ENCODE measurements at places on chromosomes 2 and 18.

- no peak for DNase-seq
Measured at GRCh38 chr18:58067601-58068000, 23.6 kb downstream of the NEDD4L start.

GRCh38 chr2:40256649-40257048 is 195.2 kb downstream of the SLC8A1 start:
- DNase-seq, result no peak

- DNase-seq, result no peak
Measured at GRCh38 chr2:157359628-157360027, 34.0 kb upstream of the ERMN start.

DNA sequence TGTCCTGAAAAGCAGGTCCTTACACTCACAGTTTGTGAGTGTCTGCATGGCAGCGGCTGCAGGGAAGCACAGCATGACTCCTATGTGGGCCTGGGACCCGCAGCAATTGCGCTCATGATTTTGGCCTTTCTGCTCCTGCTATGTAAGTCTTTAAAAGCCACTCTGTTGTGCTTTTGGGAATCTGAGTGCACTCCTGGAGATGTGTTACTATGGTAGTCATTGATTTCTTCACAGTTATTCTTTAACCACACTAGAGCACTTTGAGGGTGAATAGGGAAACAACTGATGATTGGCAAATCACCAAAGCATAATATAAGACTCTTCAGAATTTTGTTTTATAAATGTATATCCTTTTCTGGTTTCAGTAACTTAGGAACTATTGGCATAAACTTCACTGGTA is 40.9 kb downstream of the DSG2 start:
- no peak for DNase-seq

GRCh38 chr2:217593732-217594131 is 409.1 kb downstream of the TNS1 start:
- no peak for DNase-seq

- DNase-seq, result no peak
Measured at GRCh38 chr2:157923598-157924217, 47.6 kb upstream of the ACVR1 start.

GRCh38 chr18:44245019-44245418 is 435.7 kb upstream of the SETBP1 start:
- no peak for DNase-seq

GRCh38 chr2:178899656-178900055 is 92.4 kb upstream of the TTN start:
- DNase-seq, result no peak

DNA sequence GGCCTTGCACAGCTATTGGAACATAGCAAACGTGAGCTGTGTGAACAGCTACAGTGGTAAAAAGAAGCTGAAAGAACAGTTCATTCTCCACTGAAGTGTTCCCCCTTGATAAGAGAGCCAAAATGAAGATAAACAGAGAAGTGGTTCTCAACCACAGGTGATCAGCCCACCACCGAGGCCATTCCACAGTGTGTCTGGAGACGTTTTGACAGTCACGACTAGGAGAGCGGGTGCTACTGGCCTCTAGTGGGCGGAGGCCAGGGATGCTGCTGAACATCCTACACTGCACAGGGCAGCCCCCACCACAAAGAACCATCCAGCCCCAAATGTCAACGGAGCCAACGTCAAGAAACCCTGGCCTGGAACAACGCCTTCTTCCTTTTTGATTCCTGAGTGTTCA is 38.4 kb downstream of the ADCY3 start:
- DNase-seq, result no peak

GRCh38 chr2:73926493-73927327 is at the start of gene DGUOK:
Gene DGUOK, plus strand, starts transcription at chr2:73926880. Its CDS starts 31 bp downstream, at chr2:73926911.
- peak; percentile 98 for DNase-seq

GRCh38 chr2:143347271-143347695 is 218.1 kb downstream of the ARHGAP15 start:
- no peak for DNase-seq

GRCh38 chr18:43001821-43002220 is 113.7 kb downstream of the RIT2 start:
- DNase-seq, result no peak

DNA sequence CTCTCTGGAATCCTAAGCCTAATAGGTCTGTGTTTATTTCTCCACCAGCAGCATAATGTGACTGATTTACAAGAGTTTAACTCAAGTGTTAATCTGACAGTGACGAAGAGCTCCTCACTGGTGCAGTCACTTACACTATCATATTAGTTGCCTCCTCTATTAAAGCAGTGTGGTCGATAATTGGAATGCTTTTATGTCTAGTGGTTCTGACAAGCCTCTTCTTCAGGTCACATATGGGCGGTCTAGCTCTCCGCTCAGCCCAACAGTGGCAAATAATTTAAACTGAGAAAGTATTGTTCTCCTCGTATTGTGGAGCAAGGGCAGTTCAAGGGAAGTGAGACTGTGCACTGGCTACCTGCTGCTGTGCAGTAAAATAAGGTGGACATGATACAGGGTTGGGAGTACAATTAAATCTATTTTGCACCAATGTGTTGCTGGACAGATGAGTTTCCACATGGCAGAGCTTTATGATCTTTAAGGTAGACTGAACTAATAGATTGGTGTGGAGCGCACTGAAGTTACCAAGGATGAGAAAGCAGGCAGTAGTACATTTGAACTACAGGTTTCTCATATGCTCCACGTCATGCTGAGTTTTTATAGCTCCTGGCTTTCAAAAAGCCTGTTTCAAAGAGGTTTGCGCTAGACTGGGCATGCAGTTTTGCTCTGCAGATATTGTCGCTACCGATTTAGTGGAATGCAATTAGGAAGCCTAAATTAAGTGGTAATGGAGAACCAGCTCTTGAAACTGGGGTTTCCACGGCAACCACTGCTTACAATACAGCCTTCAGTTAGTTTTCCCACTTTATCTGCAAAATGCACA is 151.7 kb upstream of the POU3F3 start:
- DNase-seq, result no peak

DNA sequence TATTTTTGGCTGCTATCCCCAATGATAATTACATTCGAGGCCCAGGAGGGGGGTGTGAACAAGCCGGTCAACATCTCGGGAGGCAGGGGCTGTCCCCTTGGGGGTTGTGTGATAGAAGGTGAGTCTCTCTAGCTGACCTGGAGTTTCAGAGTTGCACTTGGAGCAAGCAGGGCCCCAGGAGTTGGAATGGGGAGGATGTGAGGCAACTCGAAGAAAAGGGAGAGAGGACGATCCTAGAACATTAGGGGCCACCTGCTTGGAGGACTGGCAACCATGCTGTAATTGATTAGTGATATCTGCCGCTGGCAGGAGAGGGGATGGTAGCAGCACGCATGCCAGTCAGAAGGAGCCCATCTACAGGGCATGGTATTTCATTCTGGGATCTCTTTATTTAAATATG is 122.6 kb downstream of the CTIF start:
- DNase-seq, result no peak

- DNase-seq, result no peak
Measured at GRCh38 chr2:31556940-31557339, 23.8 kb downstream of the SRD5A2 start.

DNA sequence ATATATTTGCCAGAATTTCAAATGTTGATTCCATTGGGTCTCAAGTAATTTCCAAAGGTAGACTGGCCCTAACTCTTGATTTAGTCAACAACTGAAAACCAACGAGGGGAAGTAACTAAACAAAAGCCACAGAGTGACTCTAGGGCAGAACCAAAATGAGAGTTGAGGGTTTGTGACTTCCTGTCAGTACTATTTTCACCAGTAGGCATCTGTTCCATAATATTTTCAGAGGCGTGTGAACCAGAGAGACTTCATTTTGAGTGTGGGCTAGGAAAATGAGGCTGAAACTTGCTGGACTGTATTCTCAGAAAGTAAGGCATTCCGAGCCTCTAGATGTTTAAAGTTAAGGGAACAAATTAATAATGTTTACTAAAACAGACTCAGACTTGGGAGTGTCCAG is 70.6 kb downstream of the GDF7 start:
- DNase-seq, result no peak

- no peak for DNase-seq
Measured at GRCh38 chr2:59223742-59224141, 982.6 kb upstream of the FANCL start.

GRCh38 chr2:122634256-122634655 is 878.8 kb downstream of the TSN start:
- no peak for DNase-seq

DNA sequence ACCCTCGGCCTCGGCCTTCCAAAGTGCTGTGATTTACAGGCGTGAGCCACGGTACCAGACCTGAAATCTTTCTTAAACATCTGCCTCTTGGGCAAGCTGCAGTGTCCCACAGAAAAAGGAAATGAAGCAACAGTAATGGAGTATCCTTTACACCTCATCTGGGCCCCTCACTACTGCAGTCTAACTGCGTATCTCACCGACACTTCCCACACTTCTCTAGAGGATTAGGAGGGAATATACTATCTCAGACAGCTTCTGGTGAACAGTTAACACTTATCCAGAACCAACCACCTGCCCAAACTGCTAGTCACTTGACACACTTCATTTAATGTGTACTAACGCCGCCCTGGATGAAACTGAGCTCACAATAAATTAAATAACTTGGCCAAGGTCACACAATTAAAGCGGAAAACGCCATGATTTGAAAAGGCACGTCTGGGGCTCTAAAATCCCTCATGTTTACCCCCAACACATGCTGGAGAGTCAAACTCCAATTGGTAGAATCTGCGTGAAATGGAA is 993 bp downstream of the COX7A2L start:
- DNase-seq, result peak; percentile 17

DNA sequence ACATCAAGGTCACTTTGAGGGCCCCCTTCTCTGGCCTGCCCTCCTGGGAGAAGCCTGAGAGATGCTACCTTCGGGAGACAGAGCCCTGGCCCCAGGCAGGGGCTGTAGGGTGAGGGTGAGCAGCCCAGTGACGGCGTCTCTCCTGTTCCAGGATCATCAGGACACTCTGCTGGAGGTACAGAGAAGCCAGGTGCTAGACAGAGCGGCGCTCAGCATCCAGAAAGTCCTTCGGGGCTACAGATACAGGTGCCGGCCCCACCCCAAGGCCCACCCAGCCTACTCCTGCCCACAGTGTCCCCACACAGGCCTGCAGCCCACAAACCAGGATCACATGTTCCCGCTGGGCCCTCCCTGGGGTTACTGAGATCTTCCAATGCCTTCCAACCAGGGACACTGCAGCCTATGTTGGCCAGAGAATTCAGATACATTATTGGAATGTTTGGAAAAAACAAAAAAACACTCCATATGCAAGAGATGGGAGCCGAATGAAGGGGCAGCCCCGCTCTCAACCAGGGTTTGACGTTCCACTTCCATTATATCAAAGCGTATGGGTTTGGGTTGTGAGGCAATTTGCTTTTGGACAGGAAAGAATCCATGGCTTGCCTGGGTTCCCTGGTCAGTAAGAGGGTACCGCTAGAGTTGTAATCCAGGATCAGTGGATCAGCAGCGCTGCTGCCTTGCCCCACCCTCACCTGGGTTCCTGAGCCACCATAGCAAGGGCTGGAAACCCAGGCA is 49.5 kb upstream of the GPR17 start:
- no peak for DNase-seq

GRCh38 chr18:33115917-33116316 is 324.6 kb downstream of the CCDC178 start:
- no peak for DNase-seq

DNA sequence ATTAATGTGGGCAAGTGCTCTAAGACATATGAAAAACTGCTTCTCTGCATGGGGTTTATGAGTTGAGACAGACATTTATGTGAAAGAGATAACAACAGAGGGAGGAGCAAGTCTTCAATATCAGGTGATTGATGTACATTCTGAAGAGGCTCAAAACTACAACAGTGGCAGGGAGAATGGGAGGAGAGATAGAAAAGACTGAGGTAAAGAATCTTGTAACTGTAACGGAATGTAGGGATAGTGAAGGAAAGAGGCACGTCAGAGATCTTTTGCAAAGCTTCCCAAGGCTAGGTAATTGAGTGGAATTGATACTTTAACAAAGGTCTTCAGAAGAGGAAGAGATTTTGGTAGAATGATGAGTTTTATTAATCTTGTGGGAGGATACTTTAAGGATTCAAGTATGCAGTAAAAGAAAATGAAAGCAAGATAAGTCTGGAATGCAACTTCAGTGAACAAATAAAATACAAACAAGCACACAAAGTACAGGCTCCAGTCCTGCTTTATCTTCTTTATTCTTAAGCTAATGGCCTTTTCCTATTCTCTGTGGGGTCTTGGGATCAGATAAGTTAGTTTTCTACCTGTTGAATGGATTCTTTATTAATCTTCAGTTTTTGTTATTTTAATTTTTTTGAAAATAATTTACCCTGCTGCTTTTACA is 15.0 kb downstream of the SMAD4 start:
- no peak for DNase-seq

DNA sequence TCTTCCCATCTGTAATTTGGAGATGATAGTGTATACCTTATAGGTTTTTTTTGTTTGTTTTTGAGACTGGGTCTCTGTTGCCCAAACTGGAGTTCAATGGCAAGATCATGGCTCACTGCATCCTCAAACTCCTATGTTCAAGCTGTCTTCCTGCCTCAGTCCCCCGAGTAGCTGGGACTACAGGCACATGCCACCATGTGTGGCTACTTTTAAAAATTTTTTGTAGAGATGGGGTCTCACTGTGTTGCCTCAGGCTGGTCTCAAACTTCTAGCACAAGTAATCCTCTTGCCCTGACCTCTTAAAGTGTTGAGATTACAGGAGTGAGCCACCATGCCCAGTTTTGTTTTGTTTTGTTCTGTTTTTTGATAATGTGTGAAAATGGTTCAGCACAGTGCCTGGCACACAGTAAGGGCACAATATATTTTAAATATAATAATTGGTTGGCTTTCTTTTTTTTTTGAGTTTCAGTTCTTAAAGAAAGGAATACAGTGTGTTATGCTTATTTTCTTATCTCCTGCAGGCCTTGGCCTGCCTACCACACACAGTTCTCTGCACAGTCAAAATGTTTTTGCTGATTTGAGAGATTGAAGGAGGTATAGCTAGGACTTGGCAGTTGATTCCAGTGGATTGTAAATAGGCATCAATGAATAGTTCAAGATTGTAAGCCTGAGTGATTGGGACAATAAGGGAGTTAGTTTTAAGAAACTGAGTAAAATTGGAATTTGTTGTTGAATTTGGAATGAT is 6.1 kb downstream of the ACTR3 start:
- DNase-seq, result no peak

- no peak for DNase-seq
Measured at GRCh38 chr2:157261199-157261782, 3.8 kb downstream of the GALNT5 start.

- DNase-seq, result no peak
Measured at GRCh38 chr2:151611351-151611750, 122.9 kb downstream of the NEB start.

- no peak for DNase-seq
Measured at GRCh38 chr18:28108814-28109213, 68.1 kb downstream of the CDH2 start.

- DNase-seq, result no peak
Measured at GRCh38 chr18:1353025-1353424, 448.4 kb downstream of the ADCYAP1 start.

GRCh38 chr2:132422736-132423135 is 6.1 kb downstream of the GPR39 start:
- DNase-seq, result no peak
